Frontal cortex (tissue), 4 donors: ENCODE measurements at places on chromosomes 13 and 19. TPM values are rescaled to one million over a fixed set of nuclear protein-coding genes. Genes with fewer than 3 reads are reported as not detected.

SLC6A16 gene
- total RNA-seq = not detected

CYP2F1 gene
- total RNA-seq = not detected

CBARP gene
- 5.3 TPM for total RNA-seq

SPRED3 gene
- total RNA-seq = 1.6 TPM

NPHS1 gene
- 1.2 TPM for total RNA-seq

STOML3 gene
- total RNA-seq = not detected

MARK4 gene
- total RNA-seq = 32.6 TPM

LILRB4 gene
- 0.82 TPM for total RNA-seq

TPTE2 gene
- 0.41 TPM for total RNA-seq

TYROBP gene
- total RNA-seq = 2.9 TPM

TNPO2 gene
- 68.5 TPM for total RNA-seq
